ENCODE measurements at places on chromosomes 3 and 15.

- no peak for DNase-seq
These were observed 59.9 kb downstream of the ETV5 start for GRCh38 chr3:186049001-186049400.

- no peak for DNase-seq
These were observed 97.3 kb downstream of the NPAP1 start for GRCh38 chr15:24772686-24773373.

GRCh38 chr15:78709263-78709882, 68.4 kb upstream of the CHRNB4 start:
- no peak for DNase-seq

DNA sequence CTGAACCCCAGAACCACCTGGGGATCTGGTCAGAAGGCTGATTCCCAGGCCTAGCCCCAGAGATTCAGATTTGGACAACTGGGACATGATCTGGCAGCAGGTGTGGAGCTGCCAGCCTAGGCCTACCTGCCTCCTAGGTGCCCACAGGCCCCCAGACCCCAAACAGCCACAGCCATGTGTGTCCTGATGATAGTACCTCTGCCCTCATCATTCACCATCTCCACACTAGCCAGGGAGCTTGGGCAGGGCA, 34.7 kb downstream of the HMCES start:
- DNase-seq, result no peak

- DNase-seq, result no peak
These were observed 9.9 kb downstream of the CCR5 start for GRCh38 chr3:46380471-46381221.

- DNase-seq, result no peak
These were observed 150.3 kb upstream of the FEZF2 start for GRCh38 chr3:62523672-62524071.

- no peak for DNase-seq
These were observed 13.6 kb downstream of the NISCH start for GRCh38 chr3:52469001-52469400.

DNA sequence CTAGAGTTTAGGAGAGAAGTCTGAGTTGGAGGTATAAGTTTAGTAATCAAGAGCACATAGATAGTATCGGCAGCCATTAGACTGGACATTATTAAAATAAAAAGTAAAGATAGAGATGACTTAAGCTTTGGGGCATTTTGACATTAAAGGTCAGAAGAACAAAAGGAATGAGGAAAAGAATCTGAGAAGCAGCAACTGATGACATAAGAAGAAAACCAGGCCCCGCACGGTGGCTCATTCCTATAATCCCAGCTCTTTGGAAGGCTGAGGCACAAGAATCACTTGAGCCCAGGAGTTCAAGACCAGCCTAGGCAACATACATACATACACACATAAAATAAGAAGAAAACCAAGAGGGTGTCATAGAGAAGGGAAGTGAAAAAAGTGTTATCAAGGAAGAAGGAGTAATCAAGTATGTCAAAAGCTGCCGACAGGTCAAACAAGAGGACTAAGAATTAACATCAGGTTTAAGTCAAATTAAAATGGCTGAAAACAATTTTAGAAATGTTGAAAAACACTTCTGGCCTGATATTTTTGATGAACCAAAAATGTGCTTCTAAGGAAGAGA, 38.9 kb downstream of the ACAP2 start:
- DNase-seq, result no peak

DNA sequence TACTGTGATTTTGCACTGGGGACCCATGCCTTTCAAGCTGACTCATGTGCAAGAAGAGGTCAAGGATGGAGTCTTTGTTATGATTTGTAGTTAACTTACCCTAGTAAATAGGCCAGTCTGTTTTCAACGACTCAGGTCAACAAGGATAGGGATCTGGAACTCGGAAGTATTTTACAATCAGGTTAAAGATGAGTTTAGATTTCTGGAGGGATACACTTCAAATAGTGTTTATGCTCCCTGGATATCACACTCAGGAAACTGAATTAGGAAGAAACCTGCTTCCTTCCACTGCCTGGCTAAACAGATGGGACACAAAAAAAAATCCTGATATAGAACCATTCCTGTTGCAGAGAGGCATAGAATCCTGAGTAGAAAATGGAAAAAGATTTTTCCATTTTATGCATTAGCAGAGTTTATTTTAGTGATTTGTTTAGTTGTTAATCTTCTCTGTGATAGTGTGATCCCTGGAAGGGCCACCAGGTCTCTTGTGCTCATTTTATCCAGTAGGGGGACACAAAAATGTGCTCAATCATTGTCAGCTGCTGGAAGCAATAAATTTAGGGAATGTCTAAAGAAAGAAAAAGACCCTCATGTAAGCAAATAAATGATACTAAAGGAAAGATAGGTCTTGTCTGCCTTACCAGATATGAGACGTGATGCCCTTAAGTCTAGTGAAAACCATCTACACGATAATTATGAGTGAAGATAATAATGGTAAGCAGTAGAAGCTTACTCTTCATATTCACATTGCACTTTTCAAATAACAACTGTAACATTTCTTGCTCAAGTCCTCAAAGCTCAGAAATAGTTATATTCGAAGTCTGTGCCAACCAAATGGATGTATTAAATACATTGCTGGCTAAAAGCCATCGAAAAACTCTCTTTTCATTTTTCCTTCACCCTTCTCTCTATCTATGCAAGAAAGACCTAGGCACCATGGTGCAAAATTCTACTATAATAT, 452.1 kb upstream of the KCNMB2 start:
- no peak for DNase-seq

DNA sequence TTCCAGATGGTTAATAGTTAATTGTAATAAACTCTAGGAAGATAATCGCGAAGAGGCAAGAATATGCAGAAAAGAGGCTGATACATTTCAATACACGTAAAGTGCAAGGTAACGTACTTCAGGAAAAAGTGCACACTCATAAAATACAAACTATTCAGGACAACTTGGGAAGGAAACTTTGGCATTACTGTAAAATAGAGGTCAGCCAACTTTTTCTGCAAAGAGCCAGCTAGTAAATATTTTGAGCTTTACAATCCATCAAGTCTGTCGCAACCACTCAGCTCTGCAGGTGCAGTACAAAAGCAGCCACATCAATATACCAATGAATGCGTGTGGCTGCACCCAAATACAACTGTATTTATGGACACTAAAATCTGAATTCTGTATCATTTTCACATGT, 51.6 kb upstream of the THUMPD3 start:
- DNase-seq, result no peak

GRCh38 chr15:98085003-98085639, 124.6 kb downstream of the ARRDC4 start:
- DNase-seq, result peak; percentile 2

DNA sequence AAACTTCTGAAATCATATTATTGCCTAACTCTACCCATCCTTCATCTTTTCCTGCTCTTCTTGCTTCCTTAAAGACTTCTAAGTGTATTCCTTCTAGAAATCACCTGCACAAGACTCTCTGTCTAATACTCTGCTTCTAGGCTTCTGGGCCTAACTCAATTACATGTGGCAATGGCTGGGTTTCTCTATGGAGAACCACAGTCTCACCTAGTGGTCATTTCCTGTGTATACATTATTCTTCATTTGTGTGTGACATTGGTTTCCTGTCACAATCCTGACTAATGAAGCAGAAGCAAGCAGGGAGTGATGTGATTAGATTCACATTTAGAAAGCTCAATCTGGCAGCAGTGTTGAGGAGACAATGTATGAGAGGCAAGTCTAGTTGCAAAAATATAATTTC, 16.9 kb upstream of the CLDN1 start:
- peak; percentile 7 for DNase-seq

GRCh38 chr3:43155464-43156121, 49.7 kb upstream of the POMGNT2 start:
- DNase-seq, result no peak
